ENCODE measurements at places on chromosomes 1 and 21.

DNA sequence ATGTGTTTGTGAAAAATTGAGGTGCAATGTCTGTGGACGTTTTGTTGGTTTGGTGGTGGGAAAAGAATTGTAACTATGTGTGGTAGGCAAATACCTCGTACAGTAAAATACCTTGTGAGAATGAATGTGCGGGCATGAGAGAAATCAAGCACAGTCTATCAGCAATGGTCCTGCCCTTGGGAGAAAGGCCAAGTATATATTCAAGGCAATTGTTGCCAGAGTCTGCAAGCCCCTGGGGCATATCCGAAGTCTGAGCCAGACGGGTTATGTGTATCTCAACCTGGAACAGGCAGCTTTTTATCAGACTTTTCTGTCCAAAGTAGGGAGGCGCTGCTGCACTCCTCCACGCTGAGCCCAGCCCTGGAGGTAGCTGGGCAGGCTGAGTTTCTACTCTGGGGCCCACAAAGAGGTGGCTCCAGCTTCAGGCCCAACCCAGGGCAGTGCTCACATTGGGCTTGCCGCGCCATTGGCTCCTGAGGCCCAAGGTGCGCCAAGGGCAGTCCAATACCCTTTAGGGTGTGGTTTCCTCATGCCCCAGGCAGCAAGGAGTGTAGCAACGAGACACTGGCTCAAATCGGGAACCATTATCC, 9.4 kb upstream of the GNL2 start:
- no peak for DNase-seq

DNA sequence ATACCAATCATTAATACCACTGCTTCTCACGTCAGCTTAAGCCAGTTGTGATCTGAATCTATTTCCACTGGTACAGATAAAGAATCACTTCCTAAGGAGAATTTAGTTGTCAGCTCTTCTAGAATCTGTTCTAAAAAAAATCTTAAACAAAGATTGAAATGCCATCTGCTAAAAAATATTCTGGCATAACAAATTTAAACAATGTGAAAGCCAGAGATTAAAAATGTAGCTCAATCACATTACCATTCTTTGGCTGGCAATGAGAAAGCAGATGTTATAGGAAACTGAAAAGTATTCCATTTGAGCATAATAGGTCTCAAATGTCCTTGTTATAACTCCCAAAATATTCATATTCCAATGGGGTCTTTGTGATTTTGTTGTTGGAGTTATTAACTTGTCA, 21.7 kb upstream of the LRRC8B start:
- no peak for DNase-seq

DNA sequence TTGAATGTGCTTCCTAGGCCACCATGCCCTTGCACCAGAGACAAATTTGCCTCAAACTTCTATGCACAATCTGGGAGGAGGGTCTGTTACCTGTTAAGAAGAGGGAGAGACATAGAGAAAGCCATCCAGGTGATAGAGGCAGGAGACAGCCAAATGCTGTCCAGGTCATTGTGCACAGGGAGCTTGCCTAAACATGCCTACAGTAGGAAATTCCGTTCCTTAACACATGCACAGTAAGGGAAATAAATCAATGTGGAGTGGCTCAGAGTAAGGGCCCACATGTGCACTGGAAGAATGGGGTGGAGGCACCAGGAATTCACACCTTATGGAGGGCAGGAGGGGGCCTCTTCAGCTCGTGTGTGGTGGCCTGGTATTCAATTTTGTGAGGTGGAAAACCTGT, 19.5 kb upstream of the CREG1 start:
- DNase-seq: no peak

DNA sequence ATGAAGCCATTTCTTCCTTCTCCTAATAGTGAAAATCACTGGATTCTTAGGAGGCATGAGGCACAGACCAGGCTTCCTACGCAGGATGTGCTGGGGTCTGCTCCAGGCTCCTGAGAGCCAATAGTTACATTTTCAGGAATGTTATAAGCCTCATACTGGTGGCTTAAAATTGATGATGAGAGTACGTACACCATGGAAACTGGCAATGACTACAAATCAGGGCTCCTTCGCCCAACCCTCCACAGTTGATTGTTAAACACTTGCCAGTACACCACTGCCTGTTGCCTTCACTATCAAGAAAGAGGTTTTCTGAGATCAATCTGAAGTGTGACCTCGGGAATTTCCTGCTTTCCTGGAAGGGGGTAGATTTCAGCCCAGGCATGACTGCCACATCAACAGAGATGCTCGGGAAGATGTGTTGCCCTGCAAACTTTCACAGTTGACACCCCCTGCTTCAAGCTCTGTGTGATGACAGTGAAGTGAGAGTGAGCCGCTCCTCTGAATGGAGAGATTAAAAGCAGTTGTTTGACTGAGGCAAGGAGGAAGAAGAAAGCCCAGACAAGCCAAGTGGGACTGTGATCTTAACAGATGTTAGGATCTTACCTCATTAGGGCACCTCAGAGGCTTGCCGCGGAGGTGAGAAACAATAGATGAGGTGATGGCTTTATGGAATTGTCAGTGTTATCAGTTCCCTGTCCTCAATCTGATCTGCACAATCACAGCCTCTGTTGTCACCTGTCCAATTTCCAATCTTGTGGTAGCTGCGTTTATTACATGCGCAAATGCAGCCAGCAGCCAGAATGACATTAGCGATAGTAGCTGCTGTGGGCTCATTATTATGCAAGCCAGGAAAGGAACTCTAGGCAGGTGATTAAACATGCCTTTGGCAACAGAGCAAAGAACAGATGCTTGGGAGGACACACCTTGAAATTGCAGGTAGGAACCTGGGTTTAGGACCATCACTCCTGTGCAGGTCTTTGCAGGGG, 277.3 kb downstream of the KAZN start:
- DNase-seq: no peak

DNA sequence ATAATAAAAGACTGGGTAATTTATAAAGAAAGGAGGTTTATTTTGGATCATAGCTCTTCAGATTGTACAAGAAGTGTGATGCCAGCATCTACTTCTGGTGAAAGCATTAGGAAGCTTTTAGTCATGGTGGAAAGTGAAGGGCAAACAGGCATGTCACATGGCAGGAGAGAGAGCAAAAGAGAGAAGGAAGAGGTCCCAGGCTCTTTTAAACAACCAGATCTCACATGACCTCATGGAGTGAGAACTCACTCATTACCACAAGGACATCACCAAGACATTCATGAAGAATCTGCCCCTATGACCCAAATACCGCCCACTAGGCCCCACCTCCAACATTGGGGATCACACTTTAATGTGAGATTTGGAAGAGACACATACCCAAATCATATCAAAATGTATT, 10.0 kb downstream of the RPTN start:
- no peak for DNase-seq

- DNase-seq: peak; percentile 59
These were observed 23.1 kb upstream of the UMODL1 start for GRCh38 chr21:42047821-42048613.

GRCh38 chr1:116943438-116943837, 33.7 kb downstream of the PTGFRN start:
- DNase-seq: no peak

GRCh38 chr1:206715552-206716158, 30.9 kb downstream of the MAPKAPK2 start:
- no peak for DNase-seq

DNA sequence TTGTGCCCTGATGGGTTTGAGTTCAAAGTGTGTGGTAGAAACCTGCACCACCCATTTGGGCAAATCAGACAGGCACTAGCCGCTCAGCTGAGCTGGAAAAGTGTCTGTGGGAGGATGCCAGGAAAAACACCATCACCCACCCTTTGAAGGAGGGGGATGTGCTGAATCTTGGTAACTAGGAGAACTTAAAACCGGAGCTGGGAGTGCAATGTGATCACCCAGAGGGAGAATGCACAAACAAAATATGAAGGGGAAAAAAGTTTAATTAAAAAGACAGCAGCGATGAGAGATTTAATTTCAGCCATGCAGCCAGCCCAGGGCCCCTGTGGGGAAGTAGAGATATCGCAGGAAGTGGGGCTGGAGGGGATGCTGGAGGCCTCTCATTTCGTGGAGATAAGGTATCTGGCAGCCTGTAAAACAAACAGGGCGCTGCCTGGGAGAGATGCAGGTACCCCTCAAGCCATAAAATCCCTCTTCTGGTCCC, 86.8 kb upstream of the BCAR3 start:
- DNase-seq: peak; percentile 88

DNA sequence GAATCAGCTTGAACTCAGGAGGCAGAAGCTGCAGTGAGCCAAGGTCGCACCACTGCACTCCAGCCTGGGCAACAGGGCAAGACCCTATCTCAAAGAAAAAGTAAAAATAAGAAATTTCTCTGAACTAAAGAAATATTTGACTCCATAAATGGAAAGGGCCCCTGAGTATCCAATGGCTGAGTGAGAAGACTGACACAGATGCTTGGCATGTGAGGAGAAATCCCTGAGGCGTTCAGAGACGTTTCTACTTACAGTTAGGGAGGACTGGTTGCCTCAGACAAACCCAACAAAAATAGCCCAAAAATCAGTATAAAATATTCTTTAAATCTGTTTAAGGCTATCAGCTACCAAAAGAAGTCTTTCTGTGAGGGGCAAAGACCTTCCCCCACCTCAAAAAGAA, 3.0 kb upstream of the SUMO3 start:
- no peak for DNase-seq

DNA sequence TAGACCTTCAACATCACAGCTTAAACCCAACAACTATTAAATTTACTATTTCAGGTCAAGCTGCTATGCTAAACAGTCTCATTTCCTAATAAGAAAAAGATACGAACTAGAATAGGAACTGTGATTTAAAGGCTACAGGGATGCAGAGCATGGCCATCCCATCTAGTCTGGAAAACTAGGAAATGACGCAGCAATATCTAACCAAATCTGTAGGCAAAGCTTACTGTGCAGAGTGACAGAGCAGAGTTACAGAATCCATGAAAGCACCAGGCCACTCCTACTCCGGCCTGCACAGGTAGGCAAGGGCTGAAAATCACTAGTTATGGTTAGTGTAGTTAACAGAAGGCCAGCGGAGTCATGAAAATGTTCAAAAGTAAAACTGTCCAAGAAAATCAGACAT, 2.1 kb downstream of the HLCS start:
- no peak for DNase-seq

DNA sequence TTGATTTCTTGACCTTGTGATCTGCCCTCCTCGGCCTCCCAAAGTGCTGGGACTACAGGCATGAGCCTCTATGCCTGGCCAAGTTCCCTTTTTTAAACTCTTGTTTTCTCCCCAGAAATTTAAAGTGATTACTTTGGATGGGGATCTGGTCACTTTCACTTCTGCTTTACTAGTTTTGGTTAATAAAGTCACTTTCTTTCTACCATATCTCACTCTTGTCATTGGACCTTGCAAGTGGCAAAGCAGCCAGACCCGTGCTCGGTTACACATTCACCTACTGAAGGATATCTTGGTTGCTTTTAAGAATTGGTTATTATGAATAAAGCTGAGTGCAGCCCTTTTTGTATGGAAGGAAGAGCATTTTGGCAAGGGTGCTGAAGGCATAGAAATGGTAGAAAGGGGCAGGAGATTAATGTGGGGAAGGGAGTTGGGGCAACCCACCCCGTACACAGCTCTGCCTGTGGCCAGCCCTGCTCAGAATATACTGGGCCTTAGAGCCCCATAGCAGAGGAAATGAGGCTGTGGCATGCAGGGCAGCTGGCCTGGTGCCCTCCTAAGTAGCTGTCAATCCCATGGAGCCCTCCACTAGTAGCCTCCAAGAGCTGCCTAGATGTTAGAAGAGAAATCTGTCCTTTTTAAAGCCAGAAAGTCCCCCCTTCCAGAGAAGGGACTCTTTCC, 40.7 kb downstream of the CD2 start:
- DNase-seq: no peak

- no peak for DNase-seq
These were observed 14.6 kb downstream of the OTUD7B start for GRCh38 chr1:149995927-149996326.

DNA sequence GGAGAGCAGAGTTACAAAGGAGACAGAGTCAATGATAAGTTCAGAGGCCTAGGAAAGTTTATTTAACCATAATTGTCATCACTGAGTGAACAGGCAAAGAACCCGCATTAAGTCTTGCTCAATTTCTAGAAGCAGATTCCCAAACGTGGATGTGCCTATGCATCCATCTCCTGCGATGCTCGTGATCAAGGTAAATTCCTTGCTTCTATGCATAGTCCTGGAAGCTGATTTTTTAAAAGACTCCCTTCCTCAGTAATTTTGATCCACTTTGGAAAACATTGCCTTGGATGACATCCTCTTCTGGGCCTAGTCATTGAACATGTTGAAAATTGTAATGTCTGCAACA, 116.4 kb downstream of the TNFSF18 start:
- no peak for DNase-seq

DNA sequence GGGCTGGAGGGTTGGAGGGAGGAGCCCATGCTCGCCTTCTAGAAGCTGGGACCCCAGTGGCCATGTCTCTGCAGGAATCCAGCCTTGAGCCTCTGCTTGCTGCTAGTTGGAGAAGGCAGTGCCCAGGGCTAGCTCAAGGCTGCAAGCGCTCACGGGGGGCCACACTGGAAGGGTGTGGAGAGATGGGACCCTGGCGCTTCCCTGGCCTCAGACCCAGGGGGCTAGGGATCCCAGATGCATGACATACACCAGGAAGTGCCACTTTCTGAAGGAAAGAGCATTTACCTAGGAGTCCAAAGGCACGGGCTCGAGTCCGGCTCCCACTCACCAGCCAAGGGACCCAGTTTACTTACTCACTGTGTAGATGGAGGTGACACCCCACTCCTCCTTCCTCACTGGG, 32.6 kb downstream of the NENF start:
- peak; percentile 62 for DNase-seq
